NCI-H146 (cell line): ENCODE measurements at places on chromosomes 4 and X.

DNA sequence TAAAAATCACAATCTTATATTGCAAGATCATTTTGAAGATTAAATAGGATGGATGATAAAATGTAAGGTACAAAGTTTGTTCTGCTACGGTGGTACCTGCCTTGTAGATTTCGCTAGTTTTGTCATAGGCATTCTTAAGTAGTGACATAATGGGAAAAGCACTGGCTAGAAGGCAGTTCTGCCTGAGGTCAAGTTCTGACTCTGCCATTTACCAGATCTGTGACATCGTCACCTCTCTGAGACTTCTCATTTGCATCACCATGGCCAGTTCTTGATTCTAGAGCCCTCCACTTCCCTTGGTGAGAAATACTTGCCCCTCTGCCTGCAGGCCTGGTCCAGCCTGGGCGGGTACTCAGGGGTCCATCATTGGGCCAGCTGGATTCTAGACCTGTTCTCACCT is 85.2 kb downstream of the HS3ST1 start:
- DNase-seq, result no peak

- no peak for DNase-seq
Observed at GRCh38 chr4:74044677-74045076, 6.2 kb upstream of the CXCL3 start.

DNA sequence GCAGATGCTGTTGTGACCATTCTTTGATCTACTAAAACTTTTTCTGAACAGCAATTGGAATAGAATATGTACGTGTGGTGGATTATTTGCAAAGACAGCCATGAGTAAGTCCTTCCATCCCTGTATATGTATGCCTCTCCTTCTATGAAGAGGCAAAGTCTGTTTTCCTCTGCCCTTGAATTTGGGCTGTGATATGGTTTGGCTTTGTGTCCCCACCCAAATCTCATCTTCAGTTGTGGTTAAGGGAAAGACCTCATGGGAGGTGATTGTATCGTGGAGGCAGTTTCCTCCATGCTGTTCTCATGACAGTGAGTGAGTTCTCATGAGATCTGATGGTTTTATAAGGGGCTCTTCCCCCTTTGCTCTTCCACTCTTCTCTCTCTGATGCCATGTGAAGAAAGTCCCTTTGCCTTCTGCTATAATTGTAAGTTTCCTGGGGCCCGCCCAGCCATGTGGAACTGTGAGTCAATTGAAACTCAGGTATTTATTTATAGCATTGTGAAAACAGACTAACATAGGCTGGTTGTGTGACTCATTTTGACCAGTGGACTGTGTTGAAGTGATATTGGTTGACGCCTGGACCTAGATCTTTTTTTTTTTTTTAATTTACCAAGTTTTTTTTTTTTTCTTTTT is 108.3 kb upstream of the CAMK2D start:
- no peak for DNase-seq

DNA sequence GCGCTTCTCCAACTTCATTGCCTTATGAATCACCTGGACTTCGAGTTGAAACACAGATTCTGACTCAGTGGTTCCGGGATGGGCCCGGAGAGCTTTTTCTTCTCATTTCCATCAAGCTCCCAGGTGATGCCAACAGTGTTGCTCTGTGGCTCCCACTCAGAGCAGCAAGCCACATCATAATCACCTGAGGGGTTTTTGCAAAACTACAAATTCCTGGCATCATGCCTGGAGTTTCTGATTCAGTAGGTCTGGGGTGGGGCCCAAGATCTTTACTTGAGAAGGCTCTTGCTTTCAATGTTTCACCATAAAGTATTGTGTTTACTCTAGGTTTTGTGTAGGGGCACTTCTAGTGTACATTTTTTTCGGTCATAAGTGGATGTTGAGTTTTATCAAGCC is 7.0 kb downstream of the MTM1 start:
- no peak for DNase-seq

DNA sequence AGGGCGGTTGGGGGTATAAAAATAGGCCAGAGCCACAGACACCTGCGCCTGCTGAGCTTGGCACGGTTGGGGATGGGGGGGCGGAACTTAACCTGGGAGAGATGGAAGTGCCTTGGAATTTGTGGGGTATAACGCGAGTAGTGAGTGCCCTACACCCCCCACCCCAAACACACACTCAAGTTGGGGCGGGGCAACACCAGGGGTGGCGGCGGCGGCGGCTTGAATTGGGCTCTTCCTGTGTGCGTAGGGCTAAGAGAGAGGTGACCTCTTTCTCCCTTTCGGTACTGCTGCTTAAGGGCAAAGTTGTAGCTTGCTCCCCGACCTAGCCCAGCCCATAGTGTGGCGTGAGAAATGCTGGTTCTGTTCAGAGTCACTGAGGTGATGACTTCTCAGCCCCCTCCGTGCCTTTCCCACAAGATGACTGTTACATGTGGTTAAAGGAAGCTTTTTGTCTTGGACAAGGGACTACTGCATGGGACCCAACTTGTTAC is 839 bp downstream of the STK26 start:
- DNase-seq, result no peak

DNA sequence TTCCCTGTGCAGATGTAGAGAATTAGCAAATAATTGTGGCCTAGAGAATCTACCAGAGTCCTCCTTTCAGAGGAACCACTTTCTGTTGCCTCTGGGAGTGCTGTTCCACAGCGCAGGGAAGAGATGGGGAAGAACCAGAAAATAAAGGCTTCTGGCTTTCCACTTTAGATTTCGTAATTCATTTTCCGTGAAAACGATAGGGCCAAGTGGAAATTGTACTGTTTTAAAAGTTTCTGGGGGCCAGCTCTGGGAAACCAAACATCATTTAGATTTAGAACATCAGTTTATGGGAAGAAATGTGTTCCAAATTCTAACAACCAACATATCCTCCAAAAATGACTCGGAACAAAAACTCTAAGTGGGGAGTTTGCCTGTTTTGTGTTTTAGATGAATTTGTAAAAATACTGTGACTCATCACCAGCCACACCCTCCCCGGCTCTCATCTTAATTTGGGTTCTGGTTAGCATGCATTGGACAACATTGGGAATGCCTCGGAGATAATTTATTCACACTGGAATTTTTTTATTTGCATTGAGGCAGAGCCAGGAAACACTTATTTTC is 65.2 kb upstream of the LNX1 start:
- no peak for DNase-seq

- peak; percentile 17 for DNase-seq
Observed at GRCh38 chrX:15336023-15336413, 695 bp upstream of the PIGA start.

DNA sequence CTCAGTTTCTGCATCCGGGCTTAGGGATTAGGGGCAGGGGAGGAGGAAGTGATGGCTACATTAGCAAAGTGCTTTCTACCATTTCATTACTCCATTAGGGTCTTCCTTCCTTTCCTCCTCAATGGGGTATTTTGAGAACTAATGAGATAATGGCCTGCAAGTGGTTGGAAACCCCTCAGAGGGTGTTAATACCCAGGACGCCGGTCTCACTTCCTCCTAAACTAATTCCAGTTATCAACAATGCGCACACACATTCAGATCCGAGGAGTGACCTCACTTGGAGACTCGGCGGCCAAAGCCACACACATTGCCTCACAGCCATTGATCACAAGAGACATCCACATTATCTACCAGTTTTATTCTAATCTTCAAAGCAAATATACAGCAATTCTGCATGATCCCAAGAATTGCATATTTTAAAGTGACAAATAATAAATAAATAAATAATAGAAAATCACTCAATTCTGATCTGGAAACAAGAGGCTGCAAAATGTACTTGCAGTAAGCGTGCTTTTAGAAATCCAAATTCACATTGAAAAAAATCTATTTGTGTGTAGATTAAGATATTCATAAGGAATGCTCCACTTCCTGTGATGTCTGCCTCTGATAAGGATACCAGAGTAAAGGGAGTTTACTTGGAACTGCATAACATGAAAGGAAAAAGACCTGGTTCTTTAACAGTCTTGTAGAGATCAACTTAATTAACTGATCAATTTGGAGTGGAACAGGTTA is 329.1 kb downstream of the FBXW7 start:
- DNase-seq, result no peak

- DNase-seq, result peak; percentile 26
Observed at GRCh38 chrX:132631579-132632232, 142.9 kb upstream of the MBNL3 start.

GRCh38 chr4:40305328-40306170 is 29.6 kb upstream of the CHRNA9 start:
- DNase-seq, result no peak

- no peak for DNase-seq
Observed at GRCh38 chrX:154824638-154825037, 9.8 kb downstream of the SMIM9 start.

- DNase-seq, result no peak
Observed at GRCh38 chr4:139146926-139147629, 29.9 kb downstream of the ELF2 start.

DNA sequence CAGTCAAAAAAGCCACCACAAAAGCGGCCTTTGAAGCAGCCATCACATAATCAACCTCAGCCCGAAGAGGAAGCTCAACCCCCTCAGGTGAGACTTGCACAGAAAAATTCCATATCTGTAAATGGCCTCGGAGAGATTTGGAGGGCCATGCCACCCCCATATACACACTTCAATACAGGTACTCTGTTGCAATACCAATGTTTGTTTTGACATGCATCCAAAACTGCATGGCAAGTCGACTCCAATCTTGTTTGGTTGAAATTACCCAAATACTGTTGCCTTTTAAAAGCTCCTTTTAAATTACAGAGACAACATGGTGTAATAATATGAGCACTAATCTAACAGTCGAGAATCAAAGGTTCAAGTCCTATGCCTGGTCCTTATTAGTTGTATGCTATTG is 5.9 kb downstream of the ENAM start:
- no peak for DNase-seq

DNA sequence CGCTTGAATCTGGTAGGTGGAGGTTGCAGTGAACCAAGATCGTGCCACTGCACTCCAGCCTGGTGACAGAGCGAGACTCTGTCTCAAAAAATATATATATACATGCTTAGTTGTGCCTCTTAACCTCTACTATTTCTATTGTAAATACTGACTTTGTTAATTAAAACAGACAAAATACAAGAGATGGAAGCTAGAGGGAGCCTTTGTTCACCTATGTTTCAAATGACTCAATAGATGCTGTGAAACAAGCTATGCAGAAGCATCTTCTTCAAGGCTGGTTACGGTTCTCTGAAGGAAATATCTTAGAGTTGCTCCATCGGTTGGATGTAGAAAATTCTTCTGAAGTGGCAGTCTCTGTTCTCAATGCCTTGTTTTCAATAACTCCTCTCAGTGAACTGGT is 6.2 kb downstream of the NCAPG start:
- DNase-seq, result peak; percentile 12

GRCh38 chrX:31336419-31336818 is 264.6 kb upstream of the FTHL17 start:
- no peak for DNase-seq

GRCh38 chrX:63283348-63283747 is 67.8 kb downstream of the SPIN4 start:
- no peak for DNase-seq
